ENCODE measurements at places on chromosomes 3 and 15.

- DNase-seq, result peak; percentile 75
Measured at GRCh38 chr3:101518421-101518871, 5.4 kb upstream of the SENP7 start.

GRCh38 chr15:44222478-44222877, 27.4 kb upstream of the FRMD5 start:
- DNase-seq, result no peak

DNA sequence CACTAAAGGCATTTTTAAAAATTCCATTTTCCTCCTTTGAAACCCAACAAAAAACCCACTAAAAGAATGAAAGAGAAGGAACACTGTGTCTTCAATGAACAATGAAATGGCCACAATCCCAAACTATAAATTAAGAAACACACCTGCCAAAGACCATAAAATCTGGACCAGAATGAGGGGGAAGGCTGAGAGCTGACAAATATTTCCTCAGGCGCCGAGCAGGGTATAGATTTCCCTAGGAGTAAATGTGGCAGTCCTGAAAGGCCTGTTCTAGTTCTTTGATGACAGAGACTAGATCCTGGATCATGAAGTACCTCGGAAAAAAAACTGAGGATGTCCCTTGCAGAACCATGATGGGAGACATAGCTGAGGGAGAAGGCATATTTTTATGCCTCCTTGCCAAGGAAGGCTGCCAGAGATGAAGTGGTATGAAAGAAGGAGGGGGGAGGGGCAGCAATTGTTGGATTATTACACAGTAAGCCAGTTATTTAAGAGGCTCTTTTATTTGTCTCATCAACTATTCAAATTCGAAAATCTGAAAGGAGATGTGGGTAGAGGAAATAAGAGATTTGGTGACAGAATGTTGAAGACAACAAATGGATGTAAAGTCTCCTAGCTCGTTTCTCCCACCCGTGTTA, 275.3 kb upstream of the GOLGA6L4 start:
- DNase-seq, result no peak

DNA sequence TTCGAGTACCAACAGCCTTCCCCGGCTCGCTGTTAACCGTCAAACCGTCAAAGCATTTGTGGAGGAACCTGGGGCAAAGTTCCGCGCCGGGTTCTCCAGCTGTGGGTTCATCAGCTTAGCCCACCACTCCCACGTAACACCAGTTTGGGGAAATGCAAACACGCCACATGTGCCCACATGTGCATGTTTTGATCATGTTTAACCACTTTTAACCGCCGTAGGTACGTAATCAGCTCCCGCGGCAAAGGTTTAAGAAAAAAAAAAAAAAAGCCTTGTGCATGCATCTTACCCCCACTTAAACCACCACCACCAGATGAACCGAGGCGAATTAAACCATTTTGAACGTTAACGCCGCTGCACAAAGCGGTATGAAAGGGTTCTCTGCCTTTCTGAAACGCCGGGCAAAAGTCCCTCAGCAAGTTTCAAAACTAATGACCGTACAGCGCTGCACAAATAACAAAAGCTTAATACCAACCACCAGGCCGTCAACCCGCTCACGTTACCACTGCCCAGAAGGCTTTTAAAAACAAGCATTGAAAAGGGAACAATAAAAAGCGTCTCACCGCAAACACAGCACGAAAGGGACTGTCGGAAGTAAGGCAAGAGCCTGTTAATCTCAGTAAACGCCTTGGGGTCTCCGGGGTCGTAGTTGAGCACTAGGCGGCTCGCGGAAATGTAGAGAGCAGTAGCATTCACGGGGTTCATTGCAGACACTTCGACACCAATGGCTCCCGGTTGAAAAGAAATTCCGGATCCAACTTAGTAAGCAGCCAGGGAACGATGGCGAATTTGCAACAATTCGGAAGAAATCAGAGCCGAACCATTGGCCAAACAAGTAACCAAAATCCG, 1.5 kb downstream of the MSL2 start:
- peak; percentile 78 for DNase-seq

- no peak for DNase-seq
Measured at GRCh38 chr3:172150913-172151650, 111.7 kb downstream of the FNDC3B start.

GRCh38 chr3:12280357-12280806, 8.5 kb upstream of the PPARG start:
- no peak for DNase-seq

GRCh38 chr3:53167418-53168174, 6.6 kb downstream of the PRKCD start:
- no peak for DNase-seq

- no peak for DNase-seq
Measured at GRCh38 chr15:39543651-39544050, 37.2 kb upstream of the THBS1 start.

- peak; percentile 64 for DNase-seq
Measured at GRCh38 chr15:92097474-92098178, 244.1 kb downstream of the SLCO3A1 start.

DNA sequence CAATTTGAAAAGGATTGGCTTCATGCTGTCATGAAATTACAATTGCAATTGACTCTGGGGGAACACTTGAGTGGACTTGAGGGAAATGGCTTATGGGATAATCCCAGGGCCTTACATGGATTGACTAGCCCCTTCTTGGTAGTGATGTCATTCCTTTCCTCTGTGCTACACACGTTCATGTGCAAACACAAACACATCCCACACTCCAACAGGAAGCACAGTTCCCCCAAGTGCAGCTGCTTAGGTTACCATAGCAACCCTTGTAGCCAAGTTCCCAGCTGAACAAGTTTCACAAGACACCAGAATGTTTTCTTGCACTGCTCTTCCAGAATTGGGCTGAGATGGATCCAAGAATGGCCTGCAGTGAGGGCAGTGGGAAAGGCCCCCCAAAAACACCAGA, 217.0 kb downstream of the ZNF621 start:
- DNase-seq, result no peak

DNA sequence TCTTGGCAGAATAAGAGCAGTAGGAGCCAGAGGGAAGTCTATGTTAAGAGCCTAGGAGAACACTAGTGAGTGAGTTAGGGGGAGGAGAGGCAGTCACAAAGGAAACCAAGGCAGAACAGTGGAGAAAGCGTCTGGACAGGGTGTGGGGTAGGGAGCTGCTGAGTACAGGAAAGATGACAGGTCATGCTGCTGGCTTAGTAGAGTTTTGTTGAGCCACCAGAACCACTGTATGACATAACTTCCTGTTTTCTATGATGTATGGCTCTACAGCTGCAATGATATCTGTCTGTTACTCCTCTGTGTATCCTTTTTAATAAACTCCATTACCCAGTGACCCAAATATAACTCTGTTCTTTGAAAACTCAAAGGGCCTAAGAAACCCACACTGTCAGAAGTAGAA, 10.6 kb upstream of the STT3B start:
- DNase-seq, result no peak

DNA sequence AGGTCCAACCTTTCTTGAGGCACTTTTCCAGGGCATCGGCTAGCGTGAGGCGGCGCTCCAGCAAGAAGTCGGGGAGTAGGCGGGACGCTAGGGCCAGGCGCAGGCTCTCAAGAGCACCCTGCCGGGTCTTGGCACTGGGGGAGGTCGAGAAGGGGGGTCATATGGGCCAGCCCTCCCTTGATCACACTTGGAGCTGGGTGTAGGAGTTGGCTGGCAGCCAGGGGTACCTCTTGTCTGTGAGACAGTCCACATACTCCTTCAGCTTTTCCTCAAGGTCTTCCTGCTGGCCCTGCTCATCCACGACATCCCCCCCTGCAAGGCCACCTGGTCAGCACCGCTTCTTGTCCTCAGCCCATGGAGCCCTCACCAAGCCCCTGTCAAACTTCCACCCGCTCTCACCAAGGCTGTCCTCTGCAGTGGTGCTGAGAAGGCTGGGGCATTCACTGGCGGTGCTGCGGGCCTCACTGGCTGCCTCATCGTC, 2.0 kb downstream of the IFRD2 start:
- no peak for DNase-seq

GRCh38 chr3:12194669-12195161, 36.0 kb upstream of the TIMP4 start:
- DNase-seq, result peak; percentile 63

DNA sequence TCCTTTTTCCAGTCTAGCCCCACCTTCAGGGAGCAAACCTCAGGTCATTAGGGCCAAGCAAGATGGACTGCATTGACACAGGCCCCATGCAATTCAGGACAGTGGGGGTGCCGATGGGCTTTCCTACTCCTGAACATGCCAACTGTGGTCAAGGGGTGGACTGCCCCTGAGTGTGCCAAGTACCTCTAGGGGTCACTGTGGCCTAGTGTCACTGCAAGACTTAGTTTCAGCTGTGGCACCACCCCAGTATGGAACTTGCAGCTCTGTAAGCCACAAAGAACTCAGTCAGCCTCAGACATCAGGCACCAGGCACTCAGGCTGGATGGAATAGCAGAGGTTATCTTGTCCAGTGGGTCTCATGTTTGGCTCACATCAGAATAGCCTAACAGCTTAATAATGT, 32.3 kb downstream of the EXOG start:
- DNase-seq, result no peak

GRCh38 chr3:106071306-106071705, 202.5 kb upstream of the CBLB start:
- no peak for DNase-seq
